ENCODE measurements at places on chromosomes 7 and 10.

DNA sequence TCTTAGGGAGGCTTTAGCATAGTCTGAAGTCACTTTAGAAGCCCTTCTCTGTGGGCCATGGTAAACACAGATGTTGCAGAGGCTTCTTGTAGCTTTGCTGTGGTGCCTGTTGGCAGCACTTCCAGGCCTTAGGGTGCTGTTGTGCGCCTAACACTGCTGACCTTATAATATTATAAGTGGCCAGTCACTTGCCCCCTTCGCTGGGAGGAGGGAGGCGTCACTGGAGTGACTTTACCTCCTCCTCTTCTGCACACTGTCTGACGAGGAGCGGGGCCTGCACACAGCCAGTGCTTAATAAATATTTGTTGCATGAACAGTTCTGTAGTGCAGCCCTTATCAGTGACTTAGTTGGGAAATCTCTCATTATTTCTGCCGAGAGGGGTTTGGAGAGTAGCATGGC lies 63.3 kb downstream of the WDR37 start:
- no peak for DNase-seq

DNA sequence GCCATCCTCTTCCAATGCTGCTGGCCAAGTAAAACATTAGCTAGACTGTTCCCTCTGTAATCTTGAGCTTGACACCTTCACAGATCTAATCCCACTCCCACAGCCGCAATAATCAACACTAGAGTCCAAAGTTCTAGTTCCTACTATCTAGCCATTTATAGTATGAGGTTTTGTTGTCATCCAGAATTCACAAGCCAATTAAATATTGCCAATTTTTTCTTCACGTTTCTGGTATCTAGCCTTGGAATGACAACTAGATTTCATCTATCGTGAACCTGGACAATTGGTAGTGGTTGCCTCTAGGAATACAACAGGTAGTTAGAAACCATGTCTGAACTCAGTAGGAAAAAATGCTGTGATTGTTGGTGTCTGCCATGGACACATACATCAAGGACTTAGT lies 10.4 kb downstream of the WASL start:
- no peak for DNase-seq

DNA sequence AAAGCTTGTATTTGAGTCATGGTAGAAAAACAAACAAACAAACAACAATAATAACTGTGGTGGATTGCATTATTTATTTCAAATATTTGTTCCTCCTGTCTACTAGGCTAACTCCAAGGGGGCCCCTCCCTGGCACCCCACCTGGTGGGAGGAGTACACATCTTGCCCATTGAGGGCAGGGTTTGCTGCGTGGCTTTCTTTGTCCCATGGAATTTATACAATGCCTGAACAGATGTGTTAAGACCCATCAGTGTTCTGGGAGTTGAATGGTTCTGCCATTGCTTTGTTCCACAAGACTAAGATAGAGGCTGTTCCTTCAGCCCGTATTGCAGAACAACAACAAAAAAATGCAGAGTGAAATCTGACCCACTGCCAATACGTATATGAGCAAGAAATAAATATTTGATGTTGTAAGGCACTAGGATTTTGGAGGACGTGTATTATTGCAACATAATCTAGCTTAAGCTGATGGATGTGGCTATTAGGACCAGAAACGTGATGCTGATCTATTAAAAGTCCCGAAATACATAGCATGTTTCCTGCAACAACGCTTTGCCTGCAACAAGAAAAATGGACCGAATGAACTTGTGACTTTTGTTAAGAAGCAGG lies 119.1 kb upstream of the JCAD start:
- no peak for DNase-seq

- no peak for DNase-seq
These were observed 13.6 kb downstream of the STEAP2 start for GRCh38 chr7:90225181-90225580.

DNA sequence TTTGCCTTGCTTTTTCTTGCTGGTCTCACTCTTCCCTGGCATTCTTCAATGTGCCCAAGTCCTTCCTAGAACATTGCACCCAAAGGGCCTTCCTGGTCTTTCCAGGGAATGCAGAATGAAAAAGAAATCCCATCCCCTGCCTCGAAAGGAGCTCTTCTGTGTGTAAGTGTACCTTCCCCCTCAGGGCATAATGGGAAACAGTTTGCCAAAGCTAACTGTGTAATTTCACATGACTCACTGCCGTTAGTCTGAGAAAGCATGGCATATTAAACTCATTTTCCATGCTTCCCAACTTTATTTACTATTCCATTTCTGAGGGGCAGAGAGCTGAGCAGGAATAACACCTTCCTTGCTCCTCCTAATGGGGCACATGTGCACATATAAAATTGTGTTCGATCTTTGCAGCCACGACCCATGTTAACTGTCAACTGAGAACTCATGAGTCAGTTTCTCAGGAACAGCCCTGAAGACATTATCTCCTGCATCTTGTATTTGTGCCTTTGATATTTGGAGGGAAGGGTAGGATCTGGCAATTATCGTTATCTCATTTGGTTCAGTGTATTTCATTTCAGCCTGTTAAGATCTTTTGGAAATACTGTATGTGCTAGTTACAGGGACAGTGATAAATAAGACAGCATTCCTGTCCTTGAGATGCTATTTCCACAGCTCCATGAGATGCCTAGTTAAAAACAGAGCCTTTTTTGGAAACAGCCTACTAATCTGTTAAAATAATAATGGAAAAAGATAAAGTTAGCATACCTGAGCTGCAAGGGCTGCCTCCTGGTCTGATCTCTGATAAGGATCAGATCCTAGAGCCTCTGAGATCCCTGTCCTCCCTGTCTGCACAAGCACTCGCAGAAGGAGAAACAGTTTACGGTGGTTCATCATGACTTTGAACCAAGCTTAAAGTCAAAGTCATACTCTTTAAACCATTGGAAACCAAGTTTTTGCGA lies 42.3 kb downstream of the IKZF1 start:
- DNase-seq = no peak

GRCh38 chr10:52525761-52526160 lies 211.7 kb downstream of the DKK1 start:
- no peak for DNase-seq

DNA sequence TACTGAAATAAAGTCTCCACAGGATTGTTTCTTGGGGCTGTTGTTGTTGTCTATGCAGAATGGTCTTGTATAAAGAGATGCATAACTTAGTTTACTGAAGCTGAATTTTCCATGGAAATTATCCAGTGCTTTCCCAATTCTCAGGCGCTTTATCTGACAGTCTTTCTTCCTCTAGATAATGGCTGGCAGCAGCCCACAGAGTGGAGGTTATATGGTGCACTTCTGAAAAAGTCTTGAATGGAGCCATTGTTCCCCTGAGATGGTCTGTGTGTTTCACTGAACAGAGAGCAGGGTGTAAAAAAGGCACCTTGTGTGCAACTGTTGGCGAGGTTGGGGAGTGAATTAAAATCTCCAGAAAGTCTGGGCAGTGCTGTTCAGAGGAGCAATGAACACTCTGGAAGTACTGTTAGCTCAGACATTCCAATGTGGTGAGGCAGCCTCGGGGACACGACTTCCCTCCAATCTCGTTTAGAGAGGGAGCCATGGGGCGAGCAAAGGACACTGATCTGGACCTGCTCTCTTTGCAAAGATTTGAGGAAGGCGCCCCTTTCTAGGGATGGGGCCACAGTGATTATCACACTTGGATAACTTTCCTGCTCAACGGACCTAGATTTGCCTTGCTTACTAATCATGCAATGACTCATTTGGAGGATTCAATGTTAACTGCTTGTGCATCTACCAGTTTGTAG lies 2.0 kb upstream of the PLCE1 start:
- DNase-seq = no peak

GRCh38 chr7:94664023-94664422 lies 8.1 kb upstream of the SGCE start:
- DNase-seq = no peak

DNA sequence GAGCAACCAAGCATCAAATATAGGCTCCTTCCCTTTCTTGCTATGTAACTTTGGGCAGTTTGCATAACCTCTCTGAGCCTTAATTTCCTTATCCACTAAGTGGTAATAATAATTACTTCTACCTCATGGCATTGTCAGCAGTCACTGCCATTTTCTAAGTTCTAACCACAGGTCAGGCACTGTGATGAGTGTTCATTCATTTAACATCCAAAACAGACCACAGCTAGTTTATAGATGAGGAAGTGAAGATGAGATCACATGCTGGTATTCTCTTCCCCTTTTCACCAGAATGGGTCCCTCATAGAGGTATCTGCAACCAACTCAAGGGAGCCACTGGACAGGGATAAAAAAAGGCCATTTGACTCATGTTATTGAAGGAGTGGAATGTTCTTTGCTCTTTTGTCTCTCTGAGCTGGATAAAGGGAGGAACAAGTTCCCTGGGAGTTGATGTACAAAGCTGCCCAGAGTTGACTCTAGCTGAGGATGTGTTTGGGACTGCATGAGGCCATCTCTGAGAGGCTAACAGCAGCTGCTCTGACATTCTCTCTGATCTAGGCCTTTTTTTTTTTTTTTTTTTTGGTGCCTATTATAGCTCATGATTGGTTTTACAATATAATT lies 65.0 kb downstream of the DNAJC12 start:
- DNase-seq = no peak

Measured in activated naive CD4-positive, alpha-beta T cell (primary cell).